Immature natural killer cell (primary cell): ENCODE measurements at places on chromosomes 4 and X. TPM values are rescaled to one million over a fixed set of nuclear protein-coding genes. Genes with fewer than 3 reads are reported as not detected.

DNA sequence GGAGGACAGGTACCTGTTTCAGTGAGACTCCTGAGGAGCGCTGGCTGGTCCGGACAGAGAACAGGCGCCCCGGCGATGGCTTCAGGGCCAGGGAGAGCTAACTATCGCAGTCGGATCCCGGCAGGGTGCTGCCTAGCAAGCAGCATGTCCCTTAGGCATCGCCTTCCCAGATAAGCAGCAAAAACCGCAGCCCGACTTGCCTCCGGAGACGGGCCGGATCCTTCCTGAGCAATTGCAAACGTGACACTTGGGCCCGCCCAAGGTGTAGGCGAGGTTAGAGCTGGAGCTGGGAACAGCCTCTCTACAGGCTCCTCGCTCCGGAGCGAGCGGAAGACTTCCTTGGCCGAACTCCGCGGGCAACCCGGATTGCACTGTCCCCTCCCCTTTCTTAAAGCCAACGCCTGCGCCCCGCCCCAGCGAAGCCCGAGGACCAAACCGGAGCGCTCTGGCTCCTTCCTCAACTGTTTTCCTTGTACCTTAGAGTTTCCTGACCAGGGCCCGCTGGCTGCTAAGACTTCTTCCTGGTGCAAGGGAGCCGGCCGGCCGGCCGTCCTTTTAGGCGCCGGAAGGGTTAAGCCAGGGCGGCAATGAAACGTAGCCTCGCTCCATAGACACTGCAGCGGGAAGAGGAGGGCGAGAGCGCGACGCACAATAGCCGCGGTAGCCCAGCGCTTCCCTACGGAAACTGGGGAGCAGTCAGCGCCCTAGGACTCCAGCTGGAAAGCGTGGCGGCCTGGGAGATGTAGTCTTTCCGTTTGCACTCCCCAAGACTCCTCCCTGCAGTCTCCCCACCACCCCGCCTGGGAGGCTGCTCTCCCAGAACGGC is at the start of gene OPHN1:
Gene OPHN1, minus strand, starts transcription at position 341 of the 826 bp plus-strand sequence. CDS start 475 bp downstream, outside the sequence.
- DNase-seq: no peak
- H3K27ac ChIP-seq: peak within 1 kb of the TSS; percentile 27
- H3K4me3 ChIP-seq: peak within 1 kb of the TSS; percentile 66
- H3K27me3 ChIP-seq: peaks cover 17% of the 10 kb centered on the region
- peaks cover 19% of the 10 kb centered on the region for H3K4me1 ChIP-seq

- H3K36me3 ChIP-seq: no peaks in the 10 kb centered on the region
- H3K4me3 ChIP-seq: no peak overlapping the region
- H3K27me3 ChIP-seq: peaks cover 2% of the 10 kb centered on the region
These were observed 260.6 kb upstream of the DIAPH2 start for GRCh38 chrX:96424007-96424406.

- H3K27me3 ChIP-seq: peaks cover 27% of the 10 kb centered on the region
- no peak overlapping the region for H3K27ac ChIP-seq
- no peaks in the 10 kb centered on the region for H3K4me1 ChIP-seq
- H3K36me3 ChIP-seq: no peaks in the 10 kb centered on the region
- H3K4me3 ChIP-seq: no peak overlapping the region
These were observed 5.3 kb downstream of the NKX1-1 start for GRCh38 chr4:1400831-1401408.

DNA sequence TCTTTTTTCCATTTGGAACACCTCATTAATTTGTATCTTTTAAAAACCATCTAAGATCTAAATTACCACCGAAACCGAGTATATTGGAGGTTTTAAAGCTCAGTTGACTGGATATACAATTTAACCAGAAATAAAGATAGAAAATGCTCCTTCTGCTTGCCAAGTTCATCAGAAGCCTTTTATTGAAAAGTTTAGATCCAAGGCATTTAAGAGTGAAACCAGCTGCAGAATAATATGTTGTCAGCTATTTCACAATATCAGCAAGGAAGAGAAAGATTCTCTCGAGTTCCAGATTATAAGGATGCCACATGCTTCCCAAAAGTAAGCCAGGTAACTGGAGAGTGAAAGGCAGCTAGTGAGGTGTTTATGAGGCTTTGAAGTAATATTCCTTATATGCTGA is 217.4 kb downstream of the DCTD start:
- H3K4me1 ChIP-seq: no peaks in the 10 kb centered on the region
- H3K27me3 ChIP-seq: peaks cover 1% of the 10 kb centered on the region
- no peak overlapping the region for H3K4me3 ChIP-seq
- H3K36me3 ChIP-seq: no peaks in the 10 kb centered on the region
- no peak for DNase-seq
- no peak overlapping the region for H3K27ac ChIP-seq

DNA sequence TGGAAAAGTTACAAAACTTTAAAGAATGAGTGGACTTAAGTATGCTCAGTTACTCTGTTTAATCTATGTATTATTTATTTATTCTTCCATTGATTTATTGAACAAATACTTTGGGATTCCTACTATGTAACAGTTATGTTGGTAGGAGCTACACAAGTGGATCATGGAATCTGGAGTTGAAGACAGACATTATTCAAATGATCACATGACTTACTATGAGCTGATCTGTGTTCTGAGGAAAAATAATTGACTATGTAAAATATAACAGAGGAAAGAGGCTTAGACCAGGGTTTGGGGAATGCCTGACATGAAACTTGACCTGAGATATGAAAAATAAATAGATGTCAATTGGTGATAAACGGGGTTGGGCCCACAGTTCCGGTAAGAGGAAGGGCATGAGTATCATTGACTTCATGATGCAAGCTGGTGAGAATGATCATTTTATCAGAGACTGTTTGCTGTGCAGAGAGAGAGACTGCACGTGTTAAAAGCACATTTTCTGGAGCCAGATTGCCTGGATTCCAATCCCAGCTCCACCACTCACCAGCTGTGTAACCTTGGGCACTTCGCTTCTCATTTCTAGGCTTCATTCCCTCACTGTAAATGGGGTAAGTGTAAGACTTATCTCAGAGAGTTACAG is 179.0 kb downstream of the SPCS3 start:
- no peak overlapping the region for H3K4me3 ChIP-seq
- H3K4me1 ChIP-seq: no peaks in the 10 kb centered on the region
- DNase-seq: no peak
- no peaks in the 10 kb centered on the region for H3K27me3 ChIP-seq
- H3K36me3 ChIP-seq: no peaks in the 10 kb centered on the region

DNA sequence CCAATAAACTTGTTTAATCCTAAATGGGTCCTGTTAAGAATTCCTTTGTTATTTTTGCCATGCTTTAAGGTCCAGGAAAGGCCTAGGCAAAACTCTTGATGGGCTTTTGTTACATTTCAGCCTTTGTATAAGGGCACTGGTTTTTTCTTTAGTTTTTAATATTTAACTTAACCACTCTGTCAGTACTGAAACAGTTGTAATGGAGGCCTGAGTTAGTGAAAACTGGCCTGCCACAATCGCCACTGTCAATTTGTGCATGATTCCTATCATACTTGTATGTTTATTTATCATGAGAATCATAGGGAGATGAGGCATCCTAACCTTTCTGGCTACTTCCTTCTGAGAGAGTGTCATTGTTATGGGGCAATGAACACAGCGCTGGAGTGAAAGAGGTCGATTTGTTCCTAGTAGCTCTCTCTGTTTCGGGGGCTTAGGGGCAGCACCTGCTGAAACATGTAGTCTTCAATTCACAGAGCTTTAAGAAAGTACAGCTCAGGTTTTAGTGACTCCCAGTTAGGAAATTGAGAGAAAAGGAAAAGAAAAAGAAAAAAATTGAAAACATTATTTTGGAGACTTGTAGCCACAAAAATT is 393.8 kb upstream of the FSTL5 start:
- H3K27me3 ChIP-seq: peaks cover 2% of the 10 kb centered on the region
- no peaks in the 10 kb centered on the region for H3K4me1 ChIP-seq
- H3K36me3 ChIP-seq: no peaks in the 10 kb centered on the region
- DNase-seq: no peak
- H3K27ac ChIP-seq: no peak overlapping the region

- no peak overlapping the region for H3K4me3 ChIP-seq
- peaks cover 1% of the 10 kb centered on the region for H3K27me3 ChIP-seq
- H3K36me3 ChIP-seq: no peaks in the 10 kb centered on the region
- no peak overlapping the region for H3K27ac ChIP-seq
These were observed 19.9 kb downstream of the DGAT2L6 start for GRCh38 chrX:70196961-70197720.

DNA sequence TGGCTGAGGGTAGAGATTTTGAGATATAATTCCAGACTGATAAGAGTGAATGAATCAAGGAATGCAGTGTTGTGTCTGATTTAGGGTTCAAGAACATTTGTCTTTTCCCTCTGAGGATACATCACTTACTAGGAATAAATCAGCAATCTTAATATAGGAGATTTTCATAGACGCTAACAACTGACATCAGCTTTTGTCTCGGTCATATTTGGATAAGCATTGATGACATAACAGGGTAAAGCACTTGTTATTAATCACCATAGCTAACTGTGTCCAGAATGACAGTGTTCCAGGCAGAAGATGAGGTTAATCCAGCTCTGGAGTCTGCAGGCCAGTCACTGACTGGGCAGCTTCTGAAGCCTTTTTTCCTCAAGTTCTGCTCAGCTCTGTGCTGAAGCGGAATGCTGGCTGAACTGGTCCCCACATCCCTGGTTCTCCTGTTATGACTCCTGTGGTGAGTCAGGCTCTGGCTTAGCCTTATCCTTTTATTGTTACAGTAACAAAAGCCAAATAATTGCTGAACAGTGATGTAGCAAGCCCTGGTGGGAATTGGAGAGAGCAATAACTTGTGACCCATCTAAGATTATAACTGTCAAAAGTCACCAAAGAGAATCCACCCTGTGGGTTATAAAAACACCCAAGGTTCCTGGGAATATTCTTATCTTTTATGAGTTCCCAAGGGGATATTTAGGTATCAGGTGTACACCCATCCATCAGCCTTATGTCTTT is 41.8 kb downstream of the FNIP2 start:
- H3K4me1 ChIP-seq: peaks cover 49% of the 10 kb centered on the region
- H3K27me3 ChIP-seq: no peaks in the 10 kb centered on the region
- peak overlapping the region; percentile 71 for H3K4me3 ChIP-seq
- H3K27ac ChIP-seq: peak overlapping the region; percentile 85
- no peak for DNase-seq
- no peaks in the 10 kb centered on the region for H3K36me3 ChIP-seq

The MAGEA4 gene
- polyA plus RNA-seq: not detected
